ENCODE measurements at places on chromosomes 12 and 14.

DNA sequence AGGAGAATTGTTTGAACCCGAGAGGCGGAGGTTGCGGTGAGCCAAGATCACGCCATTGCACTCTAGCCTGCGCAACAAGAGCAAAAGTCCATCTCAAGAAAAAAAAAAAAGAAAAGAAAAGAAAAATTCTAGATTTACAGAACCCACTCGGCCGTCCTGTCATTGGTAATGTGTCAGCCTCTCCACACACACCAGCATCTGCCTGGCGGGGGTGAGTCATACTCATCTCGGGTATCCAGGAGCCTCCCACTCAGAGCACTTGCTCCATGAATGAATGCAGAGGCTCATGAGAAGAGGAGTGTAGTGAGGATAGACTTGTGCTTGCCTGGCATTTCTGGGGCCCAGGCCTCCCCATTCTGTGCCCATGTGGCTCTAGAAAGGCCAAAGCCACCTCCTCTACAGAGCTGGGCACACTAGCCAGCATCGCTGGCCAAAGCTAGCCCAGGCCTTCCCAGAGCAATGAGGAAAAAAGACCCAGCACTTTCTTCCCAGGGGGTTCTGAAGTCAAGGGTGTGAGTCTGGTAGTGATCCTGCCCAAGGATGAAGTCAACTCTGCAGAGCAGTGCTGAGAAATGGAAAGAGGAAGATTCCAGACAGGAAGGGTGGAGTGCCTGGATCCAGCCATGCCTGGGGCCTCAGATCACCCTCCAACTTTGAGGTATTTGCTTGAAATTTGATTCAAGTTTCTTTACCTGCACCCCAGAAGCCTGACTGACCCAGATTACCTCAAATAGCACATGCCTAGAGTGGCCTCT lies 31.2 kb upstream of the KLC1 start:
- no peak for DNase-seq

GRCh38 chr14:80906336-80906735 lies 35.2 kb downstream of the CEP128 start:
- no peak for DNase-seq

GRCh38 chr14:76727901-76728300 lies 33.4 kb upstream of the VASH1 start:
- DNase-seq = no peak

DNA sequence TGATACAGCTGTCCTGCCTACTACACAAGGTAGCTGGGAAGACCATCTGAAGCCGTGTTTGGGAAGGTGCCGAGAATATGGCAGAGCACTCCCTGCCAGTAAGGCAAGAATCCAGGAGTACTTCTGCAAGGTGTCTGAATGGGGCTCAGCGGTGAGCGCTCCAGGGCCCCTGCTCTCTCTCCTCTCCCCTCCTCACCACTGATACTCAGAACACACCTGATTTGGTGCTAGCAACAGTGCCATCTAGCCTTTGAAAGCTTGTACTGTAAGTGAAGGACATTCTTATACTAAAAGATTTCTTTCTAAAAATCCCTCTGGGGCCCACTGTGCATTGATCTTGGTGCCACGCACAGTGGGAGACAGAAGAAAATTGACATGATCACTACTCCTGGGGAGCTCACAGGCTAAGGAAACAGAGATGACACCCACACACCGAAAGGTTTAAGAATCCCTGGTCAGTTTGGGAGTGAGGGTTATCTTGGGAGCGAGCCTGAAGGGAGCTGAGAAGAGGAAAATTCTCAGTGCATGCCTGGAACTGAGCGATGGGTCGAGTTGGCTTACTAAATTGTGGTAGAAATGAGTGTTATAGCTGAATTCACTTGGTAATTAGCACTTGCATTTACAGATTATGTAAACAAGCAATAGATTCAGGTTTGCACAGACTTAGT lies 216.9 kb downstream of the NTF3 start:
- no peak for DNase-seq

- no peak for DNase-seq
These were observed 67.2 kb downstream of the BTG1 start for GRCh38 chr12:92078167-92079053.

GRCh38 chr14:78848234-78848820 lies 678.2 kb downstream of the NRXN3 start:
- no peak for DNase-seq

DNA sequence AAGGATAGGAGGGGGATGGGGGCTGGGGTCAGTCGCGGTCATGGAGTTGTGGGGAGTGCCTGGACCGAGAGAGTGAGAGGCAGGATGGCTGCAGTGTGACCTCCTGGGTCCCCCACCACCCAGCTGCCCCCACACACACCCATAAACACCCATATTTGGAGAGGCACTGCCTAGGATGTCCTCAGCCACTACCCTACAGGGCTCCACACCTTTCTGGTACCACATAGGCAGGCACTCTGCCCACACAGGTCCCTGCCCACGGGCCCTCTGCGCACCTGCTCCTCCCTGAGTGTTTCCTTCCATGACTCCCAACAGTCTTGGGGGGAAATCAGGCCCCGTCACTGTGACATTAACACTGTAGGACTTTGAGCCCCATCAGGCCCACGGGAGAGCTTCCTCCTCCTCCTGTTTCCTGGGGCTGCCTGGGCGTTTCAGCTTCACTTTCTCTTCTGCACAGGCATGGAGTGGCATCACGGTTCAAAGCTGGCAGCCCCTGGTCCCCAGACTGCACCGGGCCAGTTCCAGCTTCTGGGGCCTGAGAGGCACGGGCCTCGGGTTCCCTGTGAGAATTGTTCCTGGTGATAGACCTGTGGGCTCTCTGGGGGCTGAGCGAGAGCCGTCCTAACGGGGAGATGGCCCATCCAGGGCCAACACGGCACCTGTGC lies 207.0 kb upstream of the C14orf180 start:
- DNase-seq = no peak

DNA sequence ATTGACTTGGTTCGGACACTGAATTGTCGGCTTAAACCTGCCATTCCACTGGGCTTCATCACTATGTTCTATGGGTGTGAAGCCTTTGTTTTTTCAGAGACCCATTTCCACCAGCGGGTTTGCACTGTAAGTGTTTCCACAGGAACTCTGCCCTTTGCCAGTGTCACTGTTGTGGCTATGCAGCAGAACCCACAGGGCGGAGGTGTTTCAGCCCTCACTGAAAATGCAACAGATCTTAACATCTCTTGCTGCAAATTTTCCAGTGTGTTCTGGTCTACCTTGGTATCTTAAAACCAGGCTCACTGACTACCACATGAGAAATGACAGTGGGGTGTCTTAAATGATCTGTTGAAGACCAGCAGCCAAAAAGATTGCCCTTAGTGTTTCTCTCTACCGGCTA lies 21.1 kb downstream of the PRKCH start:
- DNase-seq = peak; percentile 93

DNA sequence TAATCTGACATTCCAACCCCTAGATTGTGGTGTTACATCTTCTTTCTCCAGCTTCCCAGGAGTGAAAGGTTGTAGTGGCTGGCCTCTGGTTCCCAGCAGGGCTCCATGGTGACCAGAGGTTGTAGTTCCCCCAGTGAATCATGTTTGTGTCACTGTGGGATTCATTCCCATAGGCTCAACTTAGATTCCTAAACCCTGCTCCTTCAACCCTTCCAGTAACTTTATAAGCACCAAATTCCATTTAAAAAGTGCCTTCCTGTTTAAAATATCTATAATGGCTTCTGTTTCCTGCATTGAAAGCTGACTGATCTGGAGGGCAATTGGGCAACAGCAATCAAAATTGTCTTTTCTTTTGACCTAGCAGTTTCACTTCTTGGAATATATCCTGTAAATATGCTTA lies 40.5 kb upstream of the TBC1D15 start:
- no peak for DNase-seq

DNA sequence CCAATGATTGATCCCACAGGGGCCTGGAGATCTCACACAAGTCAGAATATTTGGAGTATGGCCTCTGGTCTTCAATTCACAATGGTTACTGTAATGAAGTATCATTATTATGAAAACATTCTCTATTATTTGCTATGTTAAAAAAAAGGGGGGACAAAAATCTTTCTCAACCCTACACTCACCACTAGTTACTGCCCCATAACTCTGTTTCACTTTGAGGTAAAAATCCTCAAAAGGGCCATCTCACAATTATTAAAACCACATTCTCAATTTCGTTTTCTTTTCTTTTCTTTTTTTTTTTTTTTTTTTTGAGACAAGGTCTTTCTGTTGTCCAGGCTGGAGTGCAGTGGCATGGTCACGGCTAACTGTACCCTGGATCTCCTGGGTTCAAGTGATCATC lies 59.6 kb upstream of the KCNC2 start:
- no peak for DNase-seq

GRCh38 chr12:22467190-22467589 lies 77.2 kb downstream of the C2CD5 start:
- DNase-seq = no peak

- DNase-seq = no peak
These were observed 18.0 kb downstream of the ATL1 start for GRCh38 chr14:50577982-50578381.

DNA sequence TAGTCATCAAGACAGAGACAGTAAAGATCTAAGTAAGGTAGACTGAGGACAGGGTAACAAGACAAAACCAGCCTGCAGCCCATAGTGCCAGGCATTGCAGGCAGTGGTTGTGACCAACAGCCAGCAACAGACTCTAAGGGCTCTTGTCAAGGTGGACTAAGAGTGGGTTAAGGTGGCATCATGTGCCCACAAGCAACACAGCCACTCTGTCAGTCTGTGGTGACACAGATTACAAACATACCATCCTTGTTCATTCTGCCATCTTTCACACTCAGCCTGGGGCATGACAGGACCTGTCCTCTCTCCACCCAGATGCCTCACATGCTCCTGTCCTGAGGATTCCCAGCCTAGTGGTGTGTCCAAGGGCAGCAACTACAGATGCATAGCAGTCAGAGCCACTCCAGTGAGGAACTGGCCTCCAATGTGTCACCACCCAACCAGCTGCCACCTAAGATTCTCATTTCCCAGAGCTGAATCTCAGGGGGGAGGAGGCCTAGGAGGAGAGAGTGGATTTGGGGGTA lies 28.3 kb downstream of the VDR start:
- DNase-seq = peak; percentile 39

GRCh38 chr14:77084985-77085384 lies 13.1 kb upstream of the CIPC start:
- DNase-seq = no peak

DNA sequence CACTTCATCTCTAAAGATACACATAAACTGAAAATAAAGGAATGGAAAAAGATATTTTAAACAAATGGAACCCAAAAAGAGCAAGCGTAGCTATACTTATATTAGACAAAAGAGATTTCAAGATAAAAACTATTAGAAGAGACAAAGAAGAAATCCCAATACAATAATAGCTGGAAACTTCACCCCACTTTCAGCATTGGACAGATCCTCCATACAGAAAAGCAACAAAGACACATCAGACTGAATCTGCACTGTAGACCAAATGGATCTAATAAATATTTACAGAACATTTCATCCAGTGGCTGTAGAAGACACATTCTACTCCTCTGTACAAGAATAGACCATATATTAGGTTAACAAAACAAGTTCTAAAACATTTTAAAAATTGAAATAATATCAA lies 117.6 kb upstream of the PDE3A start:
- no peak for DNase-seq

DNA sequence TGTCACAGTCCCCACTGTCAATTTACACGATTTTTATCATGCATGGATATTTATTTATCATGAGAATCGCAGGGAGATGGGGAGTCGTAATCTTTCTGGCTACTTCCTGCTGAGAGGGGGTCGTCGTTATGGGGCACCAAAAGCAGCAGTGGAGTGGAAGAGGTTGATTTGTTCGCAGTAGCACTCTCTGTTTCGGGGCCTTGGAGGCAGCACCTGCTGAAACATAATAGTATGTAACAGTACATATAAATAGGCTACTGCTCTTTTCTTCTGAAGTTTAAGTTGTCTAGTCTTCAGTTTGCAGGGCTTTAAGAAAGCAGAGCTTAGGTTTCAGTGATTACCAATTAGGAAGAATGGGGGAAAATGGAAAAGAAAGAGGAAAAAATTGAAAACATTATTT lies 3.8 kb downstream of the SOAT2 start:
- no peak for DNase-seq

DNA sequence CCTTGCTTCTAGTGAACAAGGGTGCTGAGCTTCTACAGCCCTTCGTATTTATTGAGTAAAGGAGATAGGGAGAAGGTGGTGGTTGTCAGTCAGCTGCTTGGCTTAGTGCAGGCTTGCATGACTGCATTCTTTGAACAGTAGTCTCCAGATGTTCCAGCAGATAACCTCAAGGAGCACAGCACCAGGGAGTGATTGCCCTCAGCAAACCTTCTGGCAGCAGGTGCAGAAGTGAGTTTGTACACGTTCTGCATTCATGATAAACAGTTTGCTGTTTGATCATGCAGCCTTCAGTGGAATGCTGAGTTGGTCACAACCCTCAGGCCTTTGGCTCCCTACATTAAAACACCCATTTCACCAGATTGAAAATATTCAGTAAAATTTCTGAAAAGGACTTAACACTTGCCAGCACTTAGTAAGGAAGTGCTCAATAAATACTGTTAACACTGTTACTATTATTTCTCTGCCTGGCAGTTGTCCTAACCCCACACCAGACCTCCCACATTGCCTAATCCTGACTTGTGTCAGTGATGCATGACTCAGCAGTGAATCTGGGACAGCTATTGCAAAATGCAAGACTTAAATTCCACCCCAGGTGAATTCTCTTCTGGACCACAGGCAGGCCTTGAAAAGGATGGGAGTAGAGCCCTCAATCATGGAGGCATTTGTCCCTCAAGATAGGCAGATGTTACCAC lies 18.9 kb upstream of the CARMIL3 start:
- DNase-seq = no peak

DNA sequence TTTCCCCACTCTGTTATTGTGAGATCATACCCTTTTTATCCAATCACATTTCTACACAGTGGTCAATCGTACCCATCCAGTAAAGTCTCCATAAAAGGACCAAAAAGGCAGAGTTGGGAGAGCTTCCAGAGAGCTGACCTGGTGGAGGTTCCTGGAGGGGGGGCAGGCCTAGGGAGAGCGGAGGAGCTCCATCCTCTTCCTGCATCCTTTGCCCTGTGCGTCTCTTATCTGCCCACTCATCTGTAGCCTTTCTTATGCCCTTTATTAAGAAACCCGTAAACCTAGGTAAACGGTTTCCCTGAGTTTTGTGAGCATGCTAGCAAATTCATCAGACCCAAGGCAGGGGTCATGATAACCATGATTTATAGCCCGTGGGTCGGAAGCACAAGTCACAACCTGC lies 26.2 kb downstream of the EVL start:
- DNase-seq = peak; percentile 56

DNA sequence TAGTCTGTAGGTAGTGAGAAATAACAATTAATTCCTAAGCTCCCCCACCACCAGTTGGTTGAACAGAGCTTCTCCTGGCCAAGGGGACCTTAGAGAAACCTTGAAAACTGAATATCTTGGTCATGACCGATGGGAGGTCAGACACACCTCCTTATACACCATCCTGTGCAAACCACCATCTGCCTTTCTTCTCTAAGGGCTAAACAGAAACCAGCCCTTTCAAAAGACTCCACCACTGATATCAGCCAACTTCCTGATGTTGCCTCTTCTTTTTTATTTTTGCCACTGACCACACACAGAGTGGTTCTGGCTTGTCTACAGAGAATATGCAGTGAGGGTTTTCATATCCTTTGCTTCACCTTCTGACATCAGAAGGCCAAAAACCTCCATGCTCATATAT lies 977.7 kb upstream of the SEL1L start:
- no peak for DNase-seq

GRCh38 chr14:95759941-95760340 lies 46.0 kb upstream of the TCL1A start:
- no peak for DNase-seq
